ENCODE measurements at places on chromosomes 4 and X.

- peak; percentile 87 for DNase-seq
Measured at GRCh38 chr4:111362941-111363361, 740.1 kb upstream of the PITX2 start.

DNA sequence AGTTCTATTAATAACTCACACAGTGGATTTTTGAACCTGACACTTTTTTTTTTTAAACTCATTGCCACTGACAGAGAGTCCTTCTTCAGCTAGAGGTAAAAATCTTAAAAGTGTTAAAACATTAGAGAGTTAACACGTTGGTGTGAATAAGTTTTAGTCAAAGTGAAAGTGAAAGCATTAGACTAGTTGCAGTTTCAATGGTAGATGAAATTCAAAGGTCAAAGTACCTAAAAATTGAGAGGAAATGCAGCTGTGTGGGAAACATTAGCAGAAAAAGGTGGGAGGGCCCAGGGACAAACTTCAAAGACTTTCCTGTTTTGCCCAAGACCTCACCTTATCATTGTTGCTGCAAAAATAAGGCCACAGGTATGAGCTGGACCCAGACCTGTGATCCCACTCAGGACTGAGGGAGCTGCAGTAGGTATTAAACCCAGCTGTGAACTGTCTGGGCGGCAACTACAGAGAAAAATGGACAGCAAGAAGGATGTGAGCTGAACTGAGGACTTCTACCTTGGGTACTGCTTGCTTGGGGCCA is 17.6 kb upstream of the GABRA4 start:
- no peak for DNase-seq

- DNase-seq: no peak
Measured at GRCh38 chr4:140066031-140066930, 87.7 kb downstream of the MAML3 start.

DNA sequence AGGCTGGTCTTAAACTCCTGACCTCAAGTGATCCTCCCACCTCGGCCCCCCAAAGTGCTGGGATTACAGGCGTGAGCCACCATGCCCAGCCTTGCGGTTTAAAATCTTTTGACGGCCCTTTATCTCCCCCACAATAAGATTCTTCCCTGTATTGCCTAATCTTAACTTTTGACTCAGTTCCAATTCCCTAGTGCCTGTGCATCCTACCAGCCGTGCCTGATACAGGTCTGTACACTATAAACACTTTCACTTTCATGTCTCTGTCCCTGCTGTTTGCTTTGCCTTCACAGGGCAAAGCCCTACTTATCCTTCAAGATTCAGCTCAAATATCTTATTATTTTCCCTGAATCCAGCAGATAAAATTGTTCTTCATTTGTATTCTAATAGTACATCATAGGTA is 74.6 kb downstream of the WDR44 start:
- DNase-seq: peak; percentile 6

DNA sequence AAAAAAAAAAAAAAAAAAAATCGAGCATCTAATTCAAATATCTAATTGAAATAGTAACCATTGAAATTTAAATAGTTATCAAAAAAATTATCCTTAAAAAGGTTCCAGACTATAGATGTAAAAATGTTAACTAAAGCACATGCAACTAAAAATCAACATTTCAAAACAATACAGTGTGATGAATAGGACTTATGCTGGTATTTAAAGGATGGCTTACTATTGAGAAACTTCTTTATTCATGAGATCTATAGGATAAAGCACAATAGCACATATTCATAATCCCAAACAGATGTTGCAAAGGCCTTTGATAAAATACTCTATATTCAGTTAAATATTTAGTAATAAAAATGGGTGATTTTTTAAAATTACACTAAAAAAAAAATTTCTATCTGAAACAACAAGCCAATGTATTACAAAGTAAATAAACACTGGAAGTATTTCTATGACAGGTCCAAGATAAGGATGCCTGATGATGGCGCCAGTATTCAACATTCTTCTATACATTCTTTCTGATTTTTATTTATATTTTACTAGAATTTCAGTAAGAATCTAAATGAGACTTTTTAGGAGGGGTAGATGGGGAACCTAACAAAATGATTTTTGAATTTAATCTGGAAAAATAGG is 26.3 kb downstream of the DCLK2 start:
- no peak for DNase-seq

- DNase-seq: no peak
Measured at GRCh38 chr4:81930506-81931238, 443.1 kb downstream of the HNRNPD start.

- DNase-seq: peak; percentile 67
Measured at GRCh38 chr4:7876201-7876875, 63.3 kb downstream of the AFAP1 start.

DNA sequence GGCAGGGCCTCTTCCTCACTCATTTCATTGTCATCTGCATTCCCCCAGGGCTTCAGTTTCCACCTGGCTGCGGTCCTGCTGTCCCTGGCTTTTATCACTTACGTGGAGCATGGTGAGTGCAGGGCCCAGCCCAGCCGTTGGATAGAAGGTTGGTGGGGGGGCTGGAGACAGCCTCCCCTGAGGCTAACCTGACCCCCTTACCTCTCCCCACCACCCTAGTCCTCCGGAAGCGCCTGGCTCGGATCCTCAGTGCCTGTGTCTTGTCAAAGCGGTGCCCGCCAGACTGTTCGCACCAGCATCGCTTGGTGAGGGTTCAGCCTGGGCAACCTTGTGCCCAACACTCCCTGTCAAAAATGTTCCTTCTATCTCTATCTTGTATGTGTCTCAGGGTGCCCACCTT is 5.8 kb upstream of the EBP start:
- no peak for DNase-seq

DNA sequence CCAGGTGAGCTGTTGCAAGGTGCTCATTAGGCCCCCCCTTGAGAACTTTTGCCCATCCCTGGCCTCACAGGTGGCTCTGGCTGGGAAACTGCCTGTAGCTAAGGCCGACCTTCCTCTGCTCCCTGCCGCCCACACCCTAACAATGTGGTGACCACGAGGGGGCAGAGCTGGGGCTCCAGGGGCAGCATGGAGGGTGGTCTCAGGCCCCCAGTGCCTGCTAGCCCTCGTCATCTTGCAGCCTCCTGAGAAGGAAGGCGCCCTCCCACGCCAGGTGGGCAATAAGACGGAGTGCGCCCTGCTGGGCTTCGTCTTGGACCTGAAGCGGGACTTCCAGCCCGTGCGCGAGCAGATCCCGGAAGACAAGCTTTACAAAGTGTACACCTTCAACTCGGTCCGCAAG is 32.4 kb downstream of the ATP2B3 start:
- DNase-seq: no peak

DNA sequence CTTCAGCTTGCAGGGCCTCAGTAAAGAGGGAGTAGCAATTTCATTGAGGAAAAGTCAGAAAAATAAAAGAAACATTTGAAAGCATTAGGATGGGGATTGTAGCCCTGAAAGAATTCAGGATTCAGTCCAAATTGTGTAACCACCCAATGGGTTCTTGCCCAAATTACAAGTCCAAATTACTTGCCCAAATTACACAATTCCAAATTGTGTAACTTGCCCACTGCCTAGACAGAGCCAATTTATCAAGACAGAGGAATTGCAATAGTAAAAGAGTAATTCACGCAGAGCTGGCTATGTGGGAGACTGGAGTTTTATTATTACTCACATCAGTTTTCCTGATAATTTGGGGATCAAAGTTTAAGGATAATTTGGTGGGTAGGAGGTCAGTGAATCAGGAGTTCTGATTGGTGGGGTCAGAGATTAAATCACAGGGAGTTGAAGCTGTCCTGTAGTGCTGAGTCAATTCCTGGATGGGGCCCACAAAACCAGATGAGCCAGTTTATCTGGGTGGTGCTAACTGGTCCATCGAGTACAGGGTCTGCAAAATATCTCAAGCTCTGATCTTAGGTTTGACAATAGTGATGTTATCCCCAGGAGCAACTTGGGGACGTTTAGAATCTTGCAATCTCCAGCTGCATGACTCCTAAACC is 18.1 kb upstream of the PAGE5 start:
- no peak for DNase-seq

- DNase-seq: peak; percentile 0
Measured at GRCh38 chrX:111322231-111322855, 52.1 kb upstream of the CAPN6 start.

DNA sequence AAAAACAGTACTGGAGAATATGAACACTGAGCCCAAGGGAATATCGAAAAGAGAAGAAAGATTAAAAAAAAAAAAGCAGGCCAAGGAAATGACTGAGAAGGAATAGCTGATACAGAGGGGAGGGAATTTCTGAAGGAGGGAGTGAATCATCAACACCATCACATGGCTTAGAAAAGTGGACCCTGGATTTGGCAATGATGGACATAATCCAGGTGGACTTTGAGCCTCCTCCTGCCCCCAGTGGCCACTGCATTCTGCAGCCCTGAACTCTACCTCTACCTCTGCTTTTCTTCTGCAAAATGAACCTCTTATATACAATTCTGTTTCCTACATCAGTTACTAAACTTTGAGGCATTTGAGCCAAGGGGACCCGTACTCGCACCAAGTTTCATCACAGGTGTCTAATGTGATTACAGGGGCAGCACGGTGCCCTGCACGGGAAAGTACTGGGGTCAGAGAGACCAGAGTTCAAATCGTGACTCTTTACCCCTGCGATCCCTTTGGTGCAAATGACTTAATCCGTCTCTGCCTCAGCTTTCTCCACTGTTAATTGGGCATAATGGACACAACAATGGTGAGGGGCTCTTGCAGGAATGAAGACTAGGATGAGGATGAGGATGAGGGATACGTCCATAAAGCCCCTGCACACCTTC is 1.1 kb downstream of the OCIAD2 start:
- peak; percentile 31 for DNase-seq

- peak; percentile 31 for DNase-seq
Measured at GRCh38 chr4:102420563-102421398, 75.5 kb upstream of the SLC39A8 start.

DNA sequence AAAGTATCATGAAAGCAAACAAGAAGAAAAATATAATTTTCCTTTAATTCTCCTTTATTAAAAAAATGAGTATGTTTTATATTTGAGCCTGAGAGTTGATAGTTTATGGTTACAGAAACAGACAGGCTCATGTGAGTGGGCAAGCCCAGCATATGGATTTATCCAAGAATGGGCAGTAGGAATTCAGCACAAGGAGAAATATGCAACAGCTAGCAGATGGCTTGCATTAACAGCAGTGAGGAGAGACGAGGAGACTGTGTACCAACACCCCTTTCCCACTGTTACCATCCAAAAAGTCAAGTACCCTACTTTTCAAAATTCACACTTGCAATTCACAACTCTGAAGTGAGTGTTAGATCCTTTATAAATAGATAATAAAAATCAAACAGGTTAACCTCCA is 1760.2 kb upstream of the TENM3 start:
- peak; percentile 3 for DNase-seq

- DNase-seq: peak; percentile 86
Measured at GRCh38 chr4:106868381-106869035, 167.6 kb downstream of the DKK2 start.

- DNase-seq: no peak
Measured at GRCh38 chr4:165326831-165327210, 648 bp upstream of the MSMO1 start.

- peak; percentile 87 for DNase-seq
Measured at GRCh38 chrX:29662759-29663503, 552.4 kb upstream of the MAGEB2 start.

- DNase-seq: no peak
Measured at GRCh38 chr4:10017037-10017893, 4.0 kb downstream of the SLC2A9 start.

Measured in fibroblast of skin of abdomen (primary cell).